ENCODE measurements at places on chromosomes 2 and 18. TPM values are rescaled to one million over a fixed set of nuclear protein-coding genes. Genes with fewer than 3 reads are reported as not detected.

GAL3ST2 gene
- not detected for total RNA-seq

FSIP2 gene
- total RNA-seq = 0.81 TPM

RESP18 gene
- total RNA-seq = not detected

MCEE gene
- 21.3 TPM for total RNA-seq

MEP1B gene
- total RNA-seq = not detected

HOXD13 gene
- total RNA-seq = not detected

RGPD4 gene
- not detected for total RNA-seq

KDM3A gene
- 41.8 TPM for total RNA-seq

ALPI gene
- total RNA-seq = not detected

GKN2 gene
- total RNA-seq = not detected

CXXC1 gene
- total RNA-seq = 55.2 TPM

HAAO gene
- total RNA-seq = 15.0 TPM

GPBAR1 gene
- 4.2 TPM for total RNA-seq

SFXN5 gene
- total RNA-seq = 10.9 TPM

EMILIN2 gene
- 21.0 TPM for total RNA-seq

TUBA3E gene
- total RNA-seq = not detected

GRCh38 chr2:74037379-74037860 lies 52.7 kb downstream of the TET3 start:
- no peak for DNase-seq

DNA sequence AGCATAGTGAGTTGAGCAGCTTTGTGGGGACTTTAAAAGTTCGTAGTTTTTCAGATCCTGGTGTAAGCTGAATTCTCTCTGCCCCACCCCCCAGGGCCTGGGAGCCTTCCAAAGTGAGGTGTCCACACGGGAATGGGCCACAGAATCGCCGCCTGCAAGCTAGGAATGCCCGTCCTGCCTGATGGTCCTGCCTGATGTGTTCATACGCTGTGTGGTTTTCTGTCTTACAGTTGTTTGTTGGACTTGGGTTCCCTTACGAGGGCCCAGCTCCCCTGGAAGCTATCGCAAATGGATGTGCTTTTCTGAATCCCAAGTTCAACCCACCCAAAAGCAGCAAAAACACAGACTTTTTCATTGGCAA lies 158.7 kb downstream of the MGAT5 start:
- DNase-seq = no peak

DNA sequence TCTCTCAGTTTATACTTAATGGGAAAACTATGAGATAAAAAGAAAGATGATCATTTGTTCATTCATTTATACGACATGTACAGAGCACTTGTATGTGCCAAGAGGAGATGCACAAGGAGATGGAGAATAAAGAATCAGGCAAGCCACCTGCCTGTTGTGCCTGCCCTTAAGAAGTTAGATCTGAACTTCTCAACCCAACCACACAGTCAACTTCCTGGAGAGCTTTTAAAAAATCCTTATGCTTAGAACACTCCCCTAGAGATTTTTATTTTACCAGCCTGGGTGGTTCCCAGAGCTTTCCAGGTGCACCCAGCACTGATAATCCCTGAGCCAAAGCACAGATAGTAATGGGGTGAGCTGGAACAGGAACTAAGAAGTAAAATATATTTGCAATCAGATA lies 18.5 kb downstream of the AKAIN1 start:
- DNase-seq = no peak

GRCh38 chr2:42187886-42188285 lies 18.7 kb downstream of the EML4 start:
- no peak for DNase-seq

- DNase-seq = no peak
Measured at GRCh38 chr2:232295971-232296370, 82.6 kb upstream of the ALPP start.

DNA sequence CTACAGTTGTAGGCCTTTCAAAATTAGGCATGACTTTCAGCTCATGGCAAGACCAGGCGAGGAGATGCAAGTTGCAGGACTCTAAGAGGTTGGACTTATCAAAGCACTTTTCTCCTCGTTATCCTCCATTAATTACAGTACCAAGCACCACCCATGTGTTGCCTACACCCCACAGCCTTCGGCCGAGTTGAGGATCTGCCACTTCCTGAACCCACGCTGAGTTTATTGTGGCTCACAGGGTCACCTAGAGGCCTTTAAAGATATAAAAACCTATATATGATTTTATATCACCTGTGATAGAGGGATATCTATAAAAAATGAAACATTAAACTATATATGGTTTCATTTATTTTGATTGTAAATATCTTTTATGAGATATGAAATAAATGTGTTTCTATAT lies 2.6 kb downstream of the UGT1A10 start:
- DNase-seq = no peak

DNA sequence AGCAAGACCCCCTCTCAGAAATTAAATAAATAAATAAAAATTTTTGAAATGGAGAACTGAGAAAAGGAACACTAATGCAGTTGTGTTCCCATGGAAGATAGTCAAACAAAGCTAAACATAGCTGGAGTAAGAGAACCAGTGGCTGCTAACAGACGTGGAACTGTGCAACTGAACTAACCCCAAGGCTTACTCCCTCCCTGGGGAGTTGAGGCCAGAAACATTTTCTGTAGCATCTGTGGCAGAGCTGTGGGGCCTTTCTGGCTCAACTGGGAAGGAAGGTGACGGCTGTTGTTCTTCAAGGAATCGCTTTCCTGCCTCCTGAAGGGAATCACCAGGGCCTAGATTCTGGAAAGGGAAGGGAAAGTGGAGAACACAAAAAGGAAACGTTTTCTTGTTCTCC lies 53.9 kb upstream of the B3GNT2 start:
- no peak for DNase-seq

GRCh38 chr2:159202568-159203071 lies 83.9 kb downstream of the WDSUB1 start:
- peak; percentile 84 for DNase-seq

GRCh38 chr2:238947920-238948710 lies 100.2 kb downstream of the TWIST2 start:
- DNase-seq = peak; percentile 89

DNA sequence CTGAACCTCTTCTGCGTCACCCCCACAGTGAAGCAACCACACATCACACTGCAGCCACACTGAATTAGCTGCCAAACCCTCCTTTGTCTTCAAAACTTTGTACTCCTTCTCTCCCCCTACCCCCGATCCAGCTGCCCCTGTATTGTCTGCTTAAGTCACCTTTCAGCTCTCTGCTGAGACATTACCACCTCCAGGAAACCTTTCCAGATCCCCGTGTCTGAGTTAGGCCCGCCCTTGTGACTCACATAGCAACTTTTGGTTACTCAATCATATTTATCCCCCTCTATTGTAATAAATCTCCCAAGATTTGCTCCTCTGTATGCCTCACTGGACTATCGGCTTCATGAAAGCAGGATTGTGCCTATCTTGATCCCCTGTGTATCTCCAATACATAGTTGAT lies 82.8 kb upstream of the CDCA7 start:
- no peak for DNase-seq

DNA sequence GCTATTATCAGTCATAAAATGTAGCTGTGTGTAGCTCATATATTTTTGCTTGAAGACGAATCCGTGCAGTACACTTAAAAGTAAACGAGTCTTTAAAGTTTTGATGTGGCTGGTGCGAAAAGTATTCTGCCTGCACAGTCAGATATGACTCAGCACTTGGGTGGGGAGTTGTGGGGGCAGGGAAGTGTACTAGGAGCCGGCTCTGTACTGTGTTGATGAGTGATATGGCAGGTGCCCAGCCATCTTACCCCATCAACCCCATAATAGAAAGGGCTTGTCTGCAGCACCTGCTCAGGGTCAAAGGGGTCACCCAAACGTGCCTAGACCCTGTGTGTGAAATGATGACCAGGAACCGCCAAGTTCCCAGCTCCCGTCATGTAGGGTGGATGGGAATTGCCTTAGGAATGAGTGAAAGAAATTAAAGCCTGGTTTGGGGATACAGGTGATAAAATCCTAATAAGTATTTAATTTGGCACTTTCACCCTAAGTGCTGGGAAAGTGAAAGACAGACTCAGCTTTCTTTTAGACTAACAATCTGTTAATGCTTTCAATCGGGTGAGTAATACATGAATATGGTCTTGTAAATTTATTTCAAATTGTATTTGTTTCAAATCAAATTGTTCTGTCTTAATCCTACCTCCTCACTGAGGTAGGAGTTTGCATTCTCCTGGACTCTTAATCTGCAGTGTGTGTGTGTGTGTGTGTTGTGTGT lies 48.0 kb downstream of the BCL2L11 start:
- no peak for DNase-seq

DNA sequence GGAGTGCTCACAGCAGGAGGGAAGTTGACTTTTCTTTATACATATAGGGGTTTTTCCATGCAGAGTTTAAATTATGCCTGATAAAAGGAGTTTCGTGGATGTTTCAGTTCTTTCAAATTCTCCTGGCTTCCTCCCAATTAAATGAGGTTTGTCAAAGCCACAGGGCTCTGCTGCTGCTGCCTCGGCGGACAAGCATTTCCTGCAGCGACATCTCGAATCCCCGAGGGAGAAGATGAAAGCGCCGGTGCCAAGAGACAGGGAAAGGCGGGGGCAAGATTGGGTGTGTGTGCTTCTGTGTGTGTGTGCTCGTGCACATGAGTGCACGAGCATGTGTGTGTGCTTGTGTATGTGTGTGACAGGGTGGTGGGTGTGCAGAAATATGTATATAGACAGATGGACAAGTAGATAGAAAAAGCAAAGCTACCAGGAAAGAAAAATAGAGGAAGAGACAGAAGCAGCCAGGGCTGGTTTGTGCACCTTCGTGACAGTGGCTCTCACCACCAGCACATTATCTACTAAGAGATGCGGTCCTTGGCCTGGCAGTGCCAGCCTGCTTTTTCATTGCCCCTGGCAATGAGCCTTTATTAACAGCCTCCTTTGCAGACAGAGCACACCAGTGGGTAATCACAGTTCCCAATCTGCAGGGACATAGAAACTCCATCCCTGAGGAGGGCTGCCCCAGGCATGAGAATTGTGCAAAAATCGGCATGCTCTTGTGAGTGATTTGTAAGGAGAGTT lies 76.2 kb downstream of the CDK15 start:
- DNase-seq = no peak

GRCh38 chr2:55703350-55703749 lies 9.7 kb upstream of the PNPT1 start:
- no peak for DNase-seq

DNA sequence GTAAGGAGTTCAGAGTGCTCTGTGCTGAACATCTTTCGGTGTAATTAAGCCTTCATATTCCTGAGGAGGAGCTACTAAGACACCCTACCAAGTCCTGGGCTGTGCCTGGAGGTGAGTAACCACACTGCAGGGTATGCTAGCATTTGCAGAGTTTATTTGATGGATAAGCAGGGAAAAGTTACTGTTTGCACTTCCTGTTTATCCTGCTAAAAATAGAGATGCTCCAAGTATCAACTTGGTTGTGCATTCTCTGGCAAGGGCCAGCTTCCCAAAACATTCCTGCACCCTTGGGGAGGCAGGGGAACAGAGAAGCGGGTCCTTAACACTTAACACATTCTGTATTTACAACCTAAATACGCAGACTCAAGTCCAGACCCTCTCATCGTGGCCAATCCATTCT lies 49.8 kb downstream of the PARD6G start:
- DNase-seq = no peak

- no peak for DNase-seq
Measured at GRCh38 chr2:130901061-130901460, 64.3 kb downstream of the ARHGEF4 start.

DNA sequence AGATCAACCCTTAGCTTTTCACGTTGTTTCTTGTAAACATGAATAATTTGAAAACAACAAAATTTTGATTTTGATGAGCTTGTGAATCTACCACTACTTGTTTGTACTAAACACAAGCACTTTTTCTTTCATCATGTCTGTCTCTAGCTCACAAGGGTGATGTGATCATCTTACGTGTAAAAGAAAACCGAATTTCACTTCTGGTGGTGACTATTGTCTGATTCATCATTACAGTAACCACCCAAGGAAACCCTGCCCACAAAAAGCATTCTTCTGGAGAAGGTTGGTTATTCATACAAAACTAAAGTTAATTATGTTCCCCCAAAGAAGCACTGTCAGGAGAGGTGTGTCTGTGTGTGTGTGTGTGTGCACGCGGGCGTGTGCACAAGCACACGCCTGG lies 285.4 kb downstream of the ZNF516 start:
- DNase-seq = no peak
